NCI-H2029 treated with DMSO at 0.1 percent for 48 hours (cell line): ENCODE measurements at places on chromosomes 6 and 20.

GRCh38 chr6:23218751-23219150 lies 649.4 kb downstream of the HDGFL1 start:
- peak; percentile 79 for DNase-seq

DNA sequence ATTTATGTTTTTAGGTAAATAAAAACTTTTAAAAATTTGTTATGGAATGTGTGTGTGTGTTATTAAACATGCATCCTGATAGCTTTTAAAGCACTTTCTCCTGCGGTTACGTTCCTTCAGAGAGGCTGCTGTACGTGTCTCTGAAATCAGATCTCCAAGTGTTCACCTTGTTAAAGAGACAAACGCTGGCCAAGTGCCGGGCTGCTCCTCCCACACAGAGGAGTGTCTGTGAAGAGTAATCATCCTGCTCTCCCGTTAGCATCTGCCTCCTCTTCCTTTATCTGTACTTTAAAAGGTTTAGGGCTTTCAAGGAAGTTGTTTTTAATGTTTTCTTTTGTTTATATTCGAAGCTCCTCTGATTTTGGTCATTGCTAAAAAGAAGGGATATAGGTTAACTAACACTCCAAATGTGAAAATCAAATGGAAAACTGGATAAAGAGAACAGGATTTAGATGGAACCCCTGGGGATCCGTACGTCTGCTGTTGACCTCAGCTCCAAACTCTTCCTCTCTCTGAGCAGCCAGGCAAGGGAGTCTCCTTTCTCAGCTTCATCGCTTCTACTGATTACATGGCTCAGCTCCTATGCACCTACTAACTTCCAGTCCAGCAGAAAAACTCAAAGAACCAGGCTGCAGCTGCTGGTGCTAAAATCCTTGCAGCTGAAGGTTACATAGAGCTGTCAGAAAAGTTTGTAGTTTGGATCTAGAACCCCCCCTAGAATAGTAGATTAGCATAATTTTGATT lies 20.0 kb downstream of the IRF4 start:
- DNase-seq = peak; percentile 77

- no peak for DNase-seq
These were observed 13.6 kb downstream of the POU3F2 start for GRCh38 chr6:98847779-98848538.

GRCh38 chr6:443621-444159 lies 52.1 kb downstream of the IRF4 start:
- no peak for DNase-seq

DNA sequence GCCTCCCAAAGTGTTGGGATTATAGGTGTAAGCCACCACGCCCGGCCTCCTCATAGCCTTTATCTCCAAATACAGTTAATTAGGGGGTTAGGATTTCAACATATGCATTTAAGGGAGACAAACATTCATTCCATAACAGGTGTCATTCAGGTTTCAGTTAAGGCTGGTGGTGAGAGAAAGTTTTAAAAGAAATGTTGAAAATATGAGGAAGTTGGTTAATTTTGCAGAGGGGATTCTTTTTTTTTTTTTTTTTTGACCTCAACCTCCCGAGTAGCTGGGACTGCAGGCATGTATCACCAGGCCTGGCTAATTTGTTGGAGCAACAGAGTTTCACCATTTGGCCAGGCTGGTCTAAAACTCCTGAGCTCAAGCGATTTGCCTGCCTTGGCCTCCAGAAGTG lies 12.5 kb upstream of the EBF4 start:
- DNase-seq = no peak

DNA sequence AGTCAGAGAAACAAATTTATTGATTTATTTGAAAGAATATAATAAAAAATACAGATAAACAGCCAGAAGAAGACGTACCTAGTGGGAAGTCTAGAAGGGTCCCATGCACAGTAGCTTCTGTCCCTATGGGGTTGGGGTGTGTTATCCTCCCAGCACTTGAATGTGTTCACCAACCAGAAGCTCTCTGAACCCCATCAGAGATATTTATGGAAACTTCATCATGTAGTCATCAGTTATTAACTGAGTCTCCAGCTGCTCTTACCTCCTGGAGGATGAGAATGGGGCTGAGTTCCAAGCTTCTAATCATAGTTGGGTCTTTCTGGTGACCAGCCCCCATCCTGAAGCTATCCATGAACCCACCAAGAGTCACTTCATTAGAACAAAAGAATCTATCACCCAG lies 15.4 kb upstream of the USP45 start:
- no peak for DNase-seq

GRCh38 chr6:118649918-118650581 lies 1.3 kb downstream of the CEP85L start:
- DNase-seq = peak; percentile 35

DNA sequence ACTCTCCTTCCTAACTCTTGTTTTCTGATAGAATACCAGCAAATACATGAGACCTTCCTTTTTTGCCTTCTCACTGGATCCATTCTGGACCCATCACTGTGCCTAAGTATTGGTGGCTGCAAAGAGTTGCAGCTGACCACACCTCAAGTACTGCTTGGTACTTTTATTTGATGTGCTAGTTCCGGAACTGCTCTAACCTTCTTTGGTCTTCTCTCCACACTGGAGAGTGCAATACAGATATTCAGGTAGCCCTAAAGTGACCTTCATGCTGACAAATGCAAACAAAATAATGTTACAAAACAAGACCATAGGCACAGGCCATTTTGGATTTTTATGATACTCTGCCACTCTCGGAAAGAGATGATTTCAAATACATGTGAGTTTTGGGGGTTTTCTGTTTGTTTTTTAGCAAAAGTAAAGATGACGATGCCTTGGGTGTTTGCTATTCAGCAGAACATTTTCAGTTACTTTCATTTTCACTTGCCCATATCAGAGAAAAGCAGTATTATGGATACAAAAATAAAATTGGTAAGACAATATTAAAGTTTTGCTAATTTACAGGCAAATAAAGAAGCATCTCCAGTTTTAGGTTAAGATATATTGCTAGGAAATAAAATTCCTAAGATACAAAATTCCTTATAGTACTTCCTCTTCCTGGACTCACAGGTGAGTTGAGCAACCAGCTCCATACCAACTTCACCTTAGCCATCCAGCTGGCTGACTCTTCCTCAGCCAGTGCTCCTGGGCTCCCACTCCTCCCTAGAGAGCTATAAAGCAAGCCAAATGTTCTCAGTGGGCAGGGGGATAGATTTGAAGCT lies 42.0 kb downstream of the PTPRK start:
- DNase-seq = no peak

DNA sequence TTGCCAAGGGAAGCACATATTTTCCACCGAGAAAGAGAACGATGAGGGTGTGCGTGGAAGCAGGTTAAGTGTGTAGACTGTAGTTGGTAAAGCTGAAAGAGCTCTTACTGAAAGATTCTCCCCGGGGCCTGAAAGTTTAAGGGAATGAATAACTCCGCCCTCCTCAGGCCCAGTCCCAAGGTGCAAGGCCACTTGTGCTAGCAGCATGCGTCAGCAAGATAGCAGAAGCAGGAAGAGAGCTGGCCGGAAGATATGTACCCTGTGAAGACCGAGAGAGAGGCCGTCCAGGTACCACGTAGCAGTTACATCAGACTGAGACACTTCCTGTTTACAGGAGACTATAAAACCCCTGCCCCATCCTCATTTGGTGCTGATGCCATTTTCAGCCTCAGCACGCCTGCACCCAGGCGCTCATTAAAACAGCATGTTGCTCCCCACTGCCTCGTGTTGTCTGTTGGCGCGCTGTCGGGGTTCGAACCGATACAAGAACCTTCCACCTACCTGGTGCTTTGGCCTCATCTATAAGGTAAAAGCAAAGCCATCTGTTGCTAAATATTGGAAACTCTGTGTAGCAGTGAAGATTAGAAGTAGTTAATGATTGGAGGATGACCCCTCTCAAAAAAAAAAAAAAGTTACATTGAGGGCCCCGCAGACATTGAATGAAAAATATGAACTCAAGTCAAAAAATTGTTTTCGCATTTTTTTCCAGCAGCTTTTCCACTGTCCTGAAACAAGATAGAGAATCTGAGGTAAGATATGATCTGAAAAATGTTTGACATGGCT lies 18.6 kb upstream of the FAM135A start:
- DNase-seq = no peak

GRCh38 chr20:16388731-16389130 lies 184.5 kb downstream of the KIF16B start:
- no peak for DNase-seq

- no peak for DNase-seq
These were observed 901.3 kb upstream of the CITED2 start for GRCh38 chr6:140275725-140276124.

DNA sequence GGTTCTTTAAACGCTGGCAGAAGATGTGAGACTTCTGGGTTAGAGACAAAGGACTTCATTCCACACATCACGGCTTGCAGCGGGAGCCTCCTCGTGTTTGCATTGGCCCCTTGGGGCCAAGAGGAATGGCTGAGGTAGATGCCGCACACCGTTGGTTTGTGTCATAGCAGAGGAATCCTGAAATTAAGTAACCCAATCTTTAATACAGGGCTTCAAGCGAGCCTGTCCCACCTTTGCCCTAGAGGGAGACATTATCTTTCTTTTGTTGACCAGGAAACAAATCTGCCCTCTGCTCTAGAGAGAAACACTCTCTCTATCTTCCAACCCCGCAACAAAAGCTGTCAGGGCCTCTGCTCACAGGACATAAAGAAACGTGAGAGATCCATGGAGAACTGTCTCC lies 277.5 kb upstream of the ZFP64 start:
- DNase-seq = no peak

- DNase-seq = no peak
These were observed 152.8 kb upstream of the SLC35B3 start for GRCh38 chr6:8588176-8588575.

GRCh38 chr20:61560361-61560853 lies 308.3 kb downstream of the CDH4 start:
- DNase-seq = no peak

GRCh38 chr6:53714888-53715287 lies 49.3 kb upstream of the KLHL31 start:
- no peak for DNase-seq

- DNase-seq = no peak
These were observed 309.4 kb upstream of the SOX4 start for GRCh38 chr6:21284166-21284565.

- DNase-seq = no peak
These were observed 169.7 kb upstream of the GGTLC1 start for GRCh38 chr20:24158281-24158680.

DNA sequence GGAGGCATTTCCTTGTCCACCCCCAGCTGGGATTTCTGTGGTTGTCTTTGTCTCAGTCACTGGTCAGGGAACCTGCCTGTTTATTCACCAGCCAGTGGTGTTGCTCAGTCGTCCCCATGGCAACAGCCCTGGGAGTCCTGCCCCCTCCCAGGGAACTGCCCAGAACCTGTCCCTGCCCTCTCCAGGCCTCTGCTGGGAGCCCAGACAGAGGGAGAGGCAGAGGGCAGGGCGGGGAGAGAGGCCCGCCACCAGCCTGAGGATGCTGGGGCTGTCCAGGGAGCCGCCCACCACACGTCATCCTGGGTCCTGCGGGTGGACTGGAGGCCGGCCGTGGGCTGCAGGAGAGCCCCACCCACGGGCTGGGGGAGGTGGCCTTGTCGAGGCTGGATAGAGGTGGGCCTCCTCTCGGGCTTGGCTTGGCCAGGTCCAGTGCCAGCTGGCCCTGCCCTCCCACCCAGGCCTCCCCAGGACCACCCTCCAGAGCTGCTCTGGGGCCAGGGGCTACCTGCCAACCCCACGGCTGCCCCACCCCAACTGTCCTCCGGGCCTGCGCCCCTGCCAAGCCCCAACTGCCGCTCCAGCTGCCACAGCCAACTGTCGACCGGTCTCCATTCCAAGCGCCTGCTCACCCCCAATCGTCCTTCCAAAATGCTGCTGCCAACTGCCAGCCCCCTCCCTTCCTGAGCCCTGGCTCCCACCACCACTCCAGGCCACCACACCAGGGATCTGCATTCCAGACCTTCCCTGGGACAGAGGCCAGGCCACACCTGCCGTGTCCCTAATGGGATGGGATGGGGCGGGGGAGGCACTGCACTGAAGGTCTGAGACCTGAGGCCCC lies 4.2 kb upstream of the ZBTB46 start:
- peak; percentile 28 for DNase-seq

- no peak for DNase-seq
These were observed 562 bp downstream of the GGT7 start for GRCh38 chr20:34871966-34872621.

- DNase-seq = no peak
These were observed 6.1 kb upstream of the CAPN11 start for GRCh38 chr6:44152533-44152932.

DNA sequence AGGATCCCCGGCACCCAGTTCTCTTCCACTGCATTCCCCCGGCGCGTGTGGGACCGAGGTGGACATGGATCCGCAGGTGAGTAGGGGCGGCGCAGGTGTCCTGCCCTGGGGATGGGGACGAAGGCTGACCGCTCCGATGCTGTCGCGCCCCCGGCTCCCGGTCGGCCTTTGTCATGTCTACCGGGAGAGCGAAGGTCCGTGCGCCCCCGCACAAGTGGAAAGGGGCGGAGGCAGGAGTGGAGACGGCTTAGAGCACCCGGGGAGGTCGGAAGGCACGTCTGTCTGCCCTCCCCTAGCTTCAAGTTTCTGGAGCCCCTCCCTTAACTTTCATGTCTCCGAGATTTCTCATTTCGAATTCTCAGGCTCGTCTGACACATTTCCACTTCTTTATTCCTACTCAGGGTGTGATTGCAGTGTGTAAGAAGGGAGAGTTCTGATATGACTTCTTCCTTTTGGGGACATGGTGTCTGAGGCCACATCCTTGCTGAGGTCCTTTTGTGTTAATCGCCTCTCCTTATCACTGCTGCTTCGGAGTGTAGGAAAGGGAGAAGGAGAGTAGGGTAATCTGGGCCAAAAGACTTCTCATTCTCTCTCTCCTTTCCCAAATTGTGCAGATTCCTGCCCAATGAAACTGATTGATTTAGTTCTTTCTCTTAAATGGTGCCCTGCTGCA lies 435 bp downstream of the KIFC1 start:
- no peak for DNase-seq

DNA sequence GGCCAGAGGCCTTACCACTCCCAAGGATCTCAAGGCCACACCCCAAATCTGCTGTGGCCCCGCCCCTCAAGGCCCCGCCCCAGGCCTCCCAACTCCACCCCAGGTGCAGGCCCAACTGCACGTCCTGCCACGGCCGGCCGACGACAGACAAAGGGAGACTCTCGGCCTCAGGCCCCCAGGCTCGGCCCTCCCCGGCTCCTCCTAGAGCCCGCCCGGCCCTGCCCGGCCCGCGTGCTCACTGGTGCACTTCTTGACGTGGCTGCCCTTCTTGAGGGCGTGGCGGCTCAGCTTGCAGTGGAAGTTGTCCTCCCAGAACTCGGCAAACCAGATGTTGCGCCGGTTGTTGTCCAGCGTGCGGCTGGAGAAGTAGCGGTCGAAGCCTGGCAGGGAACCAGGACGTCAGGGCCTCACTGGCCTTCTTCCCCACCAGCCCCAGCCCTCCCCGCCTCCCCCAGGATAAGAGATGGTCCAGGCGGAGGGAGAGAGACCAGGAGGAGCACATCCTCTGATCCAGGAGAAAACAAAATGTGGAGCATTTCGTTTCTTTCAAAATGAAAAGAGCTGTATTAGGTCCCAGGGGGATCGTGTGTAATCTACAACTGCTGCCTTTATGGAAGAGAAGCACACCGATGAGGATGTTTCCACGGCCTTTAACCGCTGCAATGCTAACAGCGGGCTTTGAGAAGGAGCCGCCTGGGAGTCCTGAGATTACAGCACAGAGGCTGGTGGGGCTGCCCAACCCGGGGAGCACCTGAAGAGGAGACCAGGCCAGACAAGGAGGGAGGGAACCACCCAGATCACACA lies 89.4 kb downstream of the GRM4 start:
- DNase-seq = no peak

- DNase-seq = peak; percentile 91
These were observed 79.0 kb downstream of the NRSN1 start for GRCh38 chr6:24205020-24205492.

- DNase-seq = no peak
These were observed 10.9 kb downstream of the AMD1 start for GRCh38 chr6:110885526-110885925.

- DNase-seq = no peak
These were observed 25.2 kb downstream of the PHF3 start for GRCh38 chr6:63660757-63661156.
